ELR (cell line): ENCODE measurements at places on chromosomes 3 and 15.

GRCh38 chr3:33016846-33017405 lies 65.5 kb downstream of the CCR4 start:
- no peak for DNase-seq

DNA sequence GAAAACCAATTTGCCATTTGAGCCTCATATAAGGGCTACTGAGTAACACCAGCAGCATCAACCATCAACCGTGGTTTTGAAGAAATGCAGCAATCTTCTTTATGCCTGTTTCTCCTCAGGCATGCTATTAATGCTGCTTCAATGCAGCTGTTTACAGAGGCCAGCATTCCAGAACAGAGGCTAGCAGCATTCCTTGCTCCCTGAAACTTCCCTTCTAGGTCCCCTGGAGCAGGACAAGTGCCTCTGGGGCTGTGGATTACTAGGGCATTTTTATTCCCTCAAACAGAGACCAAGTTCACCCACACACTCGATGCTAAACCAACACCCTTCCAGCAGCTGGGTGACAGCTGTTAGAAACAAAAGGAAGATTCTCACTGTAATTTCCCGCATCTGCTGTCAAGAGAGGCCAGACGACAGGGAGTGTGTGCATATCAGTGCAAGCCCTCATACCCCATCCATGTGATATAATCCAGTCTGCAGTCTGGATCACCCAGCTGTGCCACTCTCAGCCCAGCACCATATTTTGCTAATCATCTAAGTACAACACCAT lies 57.5 kb downstream of the HOMER2 start:
- no peak for DNase-seq

DNA sequence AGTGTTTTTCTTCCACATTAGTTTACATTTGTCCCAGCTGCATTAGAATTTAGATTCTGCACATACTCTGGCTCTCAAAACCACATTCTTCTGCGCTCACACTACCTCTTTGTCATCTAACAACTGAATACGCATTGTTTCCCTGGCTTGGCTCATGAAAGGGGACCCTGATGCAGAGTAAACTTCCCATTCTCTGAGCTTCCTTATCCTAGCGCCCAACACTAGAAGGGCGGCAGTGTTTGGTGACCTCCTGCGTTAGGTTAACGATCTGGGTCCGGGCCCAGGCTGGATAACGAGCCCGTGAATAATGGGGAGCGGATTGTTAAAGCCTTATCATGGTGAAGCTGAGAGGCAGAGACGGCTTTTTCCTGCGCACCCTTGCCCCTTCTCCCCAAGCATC lies 63.9 kb downstream of the ETV5 start:
- DNase-seq, result no peak

- no peak for DNase-seq
Measured at GRCh38 chr3:60225848-60226247, 1025.4 kb downstream of the FHIT start.

DNA sequence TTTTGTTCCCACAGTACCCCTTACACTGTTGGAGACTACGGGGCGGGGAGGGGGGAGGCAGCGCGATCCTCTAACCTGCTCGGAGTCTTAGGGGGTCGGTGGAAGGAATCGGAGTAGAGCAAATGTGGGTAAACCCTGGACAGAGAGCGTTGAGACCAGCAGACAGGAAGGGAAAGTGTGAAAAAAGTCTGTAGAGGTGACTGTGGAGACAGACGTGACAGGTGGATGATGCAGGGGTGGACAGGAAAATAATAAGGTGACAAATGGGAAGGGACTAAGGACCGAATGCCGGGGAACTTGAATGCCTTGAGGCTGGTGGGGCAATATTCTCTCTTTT lies 424 bp downstream of the EAF2 start:
- DNase-seq, result peak; percentile 16

DNA sequence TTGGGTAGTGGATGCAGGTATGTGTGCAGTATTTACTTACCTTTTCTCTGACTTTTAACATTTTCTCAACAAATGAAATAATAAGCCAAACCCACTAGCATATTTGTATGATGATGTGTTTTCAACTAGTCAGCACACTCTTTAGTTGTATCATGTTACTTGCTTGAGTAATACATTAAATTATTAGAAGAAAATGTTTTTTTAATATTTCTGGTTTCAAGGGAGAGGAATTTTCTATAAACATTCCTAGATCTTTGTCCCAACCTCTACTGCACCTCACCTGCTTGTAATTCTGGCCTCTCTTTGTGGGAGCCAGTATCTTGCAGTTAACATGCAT lies 161.8 kb upstream of the CBLB start:
- DNase-seq, result peak; percentile 60
